Hematopoietic multipotent progenitor cell treated with erythropoietin and hydrocortisone succinate and interleukin-3 and kit ligand, for 8 days (in vitro differentiated cells): ENCODE measurements at places on chromosomes 12 and 14.

DNA sequence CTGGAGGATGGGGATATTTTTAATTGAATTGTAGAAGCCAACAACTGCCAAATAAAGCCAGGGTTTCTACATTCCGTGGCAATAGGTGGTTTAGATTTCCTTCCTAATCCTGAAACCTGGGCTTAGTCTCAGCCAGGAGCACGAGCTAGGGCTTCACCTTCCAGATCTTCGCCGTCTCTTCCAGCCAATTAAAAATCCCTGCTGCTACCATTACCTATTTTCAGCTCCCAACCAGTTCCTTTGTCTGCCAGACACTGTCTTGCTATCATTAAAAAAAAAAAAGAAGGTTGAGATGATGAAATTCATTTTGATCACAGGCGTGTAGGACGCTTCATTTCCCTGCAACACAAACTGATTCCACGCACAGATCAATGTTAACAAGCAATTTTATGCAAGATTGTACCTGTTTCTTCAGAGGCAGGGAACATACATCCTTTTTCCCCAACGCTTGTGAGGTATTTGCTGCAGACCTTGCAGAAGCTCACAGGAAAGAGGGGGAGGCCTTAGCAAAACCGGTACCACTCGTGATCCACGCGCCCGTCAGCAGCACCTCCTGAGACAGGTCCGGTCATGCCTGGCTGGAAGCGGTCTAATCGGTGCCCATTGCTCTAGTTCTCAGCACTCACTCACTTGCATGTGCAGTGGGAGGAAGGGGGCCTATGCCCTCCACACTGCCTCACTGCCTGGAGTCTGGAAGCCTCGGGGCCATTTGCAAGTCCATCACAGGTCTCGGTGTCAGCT lies 65.1 kb downstream of the SLC6A12 start:
- DNase-seq: no peak

DNA sequence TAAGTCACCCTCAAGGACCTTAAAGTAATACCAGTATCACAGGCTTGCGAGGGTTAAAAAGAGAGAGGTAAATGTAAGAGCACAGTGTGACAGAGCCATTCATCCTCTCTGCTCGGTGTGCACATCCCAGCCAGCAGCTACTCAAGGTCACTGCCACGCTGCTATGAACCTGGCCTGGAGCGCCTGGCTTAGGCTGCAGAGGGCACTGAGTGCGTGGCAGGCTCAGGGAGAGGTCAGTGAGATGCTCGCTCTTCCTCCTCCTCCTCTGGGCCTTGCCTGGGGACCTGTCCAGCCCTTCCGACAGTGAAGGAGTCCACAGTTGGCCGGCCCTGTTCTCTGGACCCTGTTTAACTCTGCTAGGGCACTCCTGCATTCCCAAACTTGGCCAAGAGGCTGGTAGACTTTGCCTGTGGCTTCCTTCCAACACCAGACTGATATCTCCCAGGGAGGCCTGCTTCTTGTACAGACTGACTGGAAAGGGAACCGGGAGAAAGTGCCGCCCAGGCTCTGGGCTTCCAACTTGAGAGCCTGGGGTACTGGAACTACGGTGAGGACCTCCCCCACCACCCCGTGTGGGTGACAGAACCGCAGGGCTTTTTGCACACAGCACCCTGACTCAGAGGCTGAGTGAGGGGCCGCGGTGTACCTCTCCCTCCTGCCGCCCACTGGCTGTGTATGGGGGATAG lies 62.6 kb upstream of the CORO1C start:
- no peak for DNase-seq

- DNase-seq: peak; percentile 31
Observed at GRCh38 chr12:56645201-56645716, 525 bp downstream of the ATP5F1B start.

GRCh38 chr12:19872621-19873540 lies 433.6 kb downstream of the AEBP2 start:
- no peak for DNase-seq

DNA sequence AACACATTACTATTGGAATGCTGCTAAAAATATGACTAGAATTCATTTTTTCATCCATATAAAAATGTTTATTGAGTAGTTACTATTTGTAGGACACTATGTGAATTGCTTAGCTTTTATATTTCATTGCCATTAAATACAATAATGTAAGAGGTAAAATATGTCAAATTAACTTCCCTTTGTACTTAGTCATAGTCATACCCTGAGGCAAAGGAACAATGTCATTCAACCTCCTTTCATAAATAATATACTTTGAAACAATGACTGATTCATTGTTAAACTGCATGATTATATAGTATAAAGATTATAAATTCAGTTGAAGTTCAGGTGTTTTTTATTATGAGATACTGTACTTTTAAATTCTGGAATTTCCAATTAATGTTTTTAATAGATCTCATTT lies 105.2 kb downstream of the GARIN6 start:
- no peak for DNase-seq

- no peak for DNase-seq
Observed at GRCh38 chr12:113974006-113974405, 7.9 kb upstream of the RBM19 start.

- no peak for DNase-seq
Observed at GRCh38 chr12:70042675-70043074, 200.6 kb upstream of the CNOT2 start.

- DNase-seq: no peak
Observed at GRCh38 chr14:29262979-29263378, 496.4 kb downstream of the FOXG1 start.

DNA sequence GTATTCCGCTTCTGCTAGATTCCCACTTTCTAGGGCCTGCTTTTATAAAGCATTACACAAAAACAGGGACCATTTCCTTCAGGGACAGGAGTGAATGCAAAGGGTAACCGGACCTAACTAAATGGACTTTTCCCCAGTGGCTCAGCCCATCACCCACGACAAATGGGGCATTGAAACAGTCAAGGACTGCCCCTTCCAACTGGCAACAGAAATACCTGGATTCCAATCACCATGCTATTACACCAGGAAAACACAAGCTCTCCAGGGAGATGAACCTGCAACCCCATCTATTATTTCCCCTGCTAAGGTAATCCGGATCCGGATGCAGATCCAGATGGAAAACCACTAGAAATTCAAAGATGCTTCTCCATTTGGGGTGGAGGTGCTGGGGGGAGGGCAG lies 1.0 kb downstream of the MPHOSPH9 start:
- no peak for DNase-seq

- DNase-seq: no peak
Observed at GRCh38 chr12:116797885-116798284, 59.8 kb downstream of the RNFT2 start.

GRCh38 chr12:117513353-117513752 lies 151.9 kb upstream of the NOS1 start:
- no peak for DNase-seq

GRCh38 chr12:31737345-31737744 lies 8.5 kb upstream of the AMN1 start:
- DNase-seq: no peak

- DNase-seq: no peak
Observed at GRCh38 chr14:76371066-76371465, 4.9 kb upstream of the ESRRB start.

- DNase-seq: no peak
Observed at GRCh38 chr14:102605029-102605428, 12.6 kb downstream of the RCOR1 start.

DNA sequence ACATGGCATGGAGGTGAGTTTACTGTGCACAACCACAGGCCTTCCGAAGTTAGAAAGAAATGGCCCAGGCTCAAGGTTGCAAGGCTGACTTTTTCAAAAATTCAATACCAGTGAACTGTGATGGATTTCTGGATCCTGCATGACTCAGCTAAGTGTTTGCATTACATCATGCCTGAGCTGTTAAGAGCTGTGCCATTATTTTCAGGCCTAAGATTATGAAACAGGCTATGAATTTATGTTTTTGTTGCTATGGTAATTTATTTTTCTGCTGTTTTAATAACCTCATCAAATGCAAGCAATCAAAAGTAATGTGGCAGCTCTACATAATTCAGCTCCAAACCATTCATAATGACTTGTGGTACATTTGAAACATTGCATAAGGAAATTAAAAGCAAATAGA lies 457.7 kb upstream of the TMEM132C start:
- peak; percentile 5 for DNase-seq

DNA sequence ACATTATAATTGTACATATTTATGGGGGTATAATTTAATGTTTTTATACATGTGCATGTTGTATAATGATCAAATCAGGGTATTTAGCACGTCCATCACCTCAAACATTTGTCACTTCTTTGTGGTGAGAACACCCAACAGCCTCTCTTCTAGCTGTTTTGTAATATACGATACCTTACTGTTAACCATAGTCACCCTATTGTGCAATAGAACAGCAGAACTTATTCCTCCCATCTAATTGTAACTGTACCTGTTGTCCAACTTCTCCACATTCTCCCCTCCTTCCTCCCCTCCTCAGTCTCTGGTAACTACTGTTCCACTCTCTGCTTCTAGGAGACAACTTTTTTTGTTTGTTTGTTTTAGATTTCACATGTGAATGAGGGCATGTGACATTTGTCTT lies 197.0 kb upstream of the PKP2 start:
- no peak for DNase-seq

- no peak for DNase-seq
Observed at GRCh38 chr12:111360325-111360930, 8.5 kb downstream of the PHETA1 start.

DNA sequence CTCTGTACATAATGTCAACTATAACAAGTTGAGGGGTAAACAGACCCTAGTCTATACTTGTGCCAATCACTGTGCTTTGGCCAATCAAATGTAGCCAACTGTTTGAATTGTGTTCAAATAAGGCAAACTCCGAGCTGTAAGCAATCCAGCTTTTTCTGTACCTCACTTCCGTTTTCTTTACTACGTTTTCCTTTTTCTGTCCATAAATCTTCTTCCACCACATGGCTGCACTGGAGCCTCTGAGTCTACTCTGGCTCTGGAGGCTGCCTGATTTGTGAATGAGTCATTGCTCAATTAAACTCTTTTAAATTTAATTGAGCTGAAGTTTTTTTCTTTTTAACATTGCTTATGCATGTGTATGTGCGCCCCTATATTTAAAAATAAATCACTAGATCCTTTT lies 29.7 kb downstream of the CLEC1A start:
- DNase-seq: peak; percentile 9
